Tibial nerve (tissue), 4 donors: ENCODE measurements at places on chromosomes 6 and 20.

- no peak for DNase-seq
Observed at GRCh38 chr6:107110200-107110599, 5.1 kb downstream of the BEND3 start.

DNA sequence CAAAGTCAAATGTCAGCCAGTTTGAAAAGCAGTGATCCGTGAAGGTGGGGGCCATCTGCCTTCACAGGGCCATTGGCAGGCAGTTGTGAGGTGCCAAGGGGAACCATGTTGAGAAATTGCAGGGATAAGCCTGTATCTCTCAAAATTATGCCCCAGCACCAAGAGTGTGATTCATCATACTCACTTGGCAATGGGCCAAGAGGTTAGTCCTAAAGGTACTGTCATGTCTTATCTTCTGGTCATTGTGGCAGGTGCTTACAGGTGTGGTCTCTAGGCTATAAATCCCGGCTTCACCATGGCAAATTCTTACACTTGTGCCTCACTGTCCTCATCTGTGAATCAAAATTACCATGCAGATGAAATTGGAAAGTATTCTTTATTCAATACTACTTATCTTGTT, 150.7 kb upstream of the LAMP5 start:
- no peak for DNase-seq

- no peak for DNase-seq
Observed at GRCh38 chr6:106844930-106845329, 129.6 kb downstream of the CD24 start.

- DNase-seq: no peak
Observed at GRCh38 chr6:91860541-91861335, 1273.9 kb upstream of the MAP3K7 start.

GRCh38 chr20:23889775-23890187, 10.2 kb upstream of the CST5 start:
- DNase-seq: no peak

DNA sequence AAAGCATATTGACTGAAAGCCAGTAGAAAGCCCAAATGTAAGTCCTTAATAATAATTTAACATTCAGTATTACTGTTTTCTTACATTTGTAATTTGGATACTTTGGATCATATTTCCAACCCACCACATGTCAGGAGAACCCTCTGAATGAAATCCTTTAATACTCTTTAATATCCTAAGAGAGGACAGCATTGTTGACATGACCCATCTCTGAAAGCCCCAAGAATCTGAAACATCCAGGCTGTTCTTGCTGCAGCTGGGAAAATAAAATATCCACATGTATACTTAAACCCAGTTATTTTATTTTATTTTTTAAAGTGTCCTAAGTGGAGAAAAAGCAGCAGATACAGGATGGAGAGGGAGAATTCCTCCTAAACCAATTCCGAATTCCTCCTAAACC, 130.8 kb upstream of the RIPOR2 start:
- no peak for DNase-seq
